ENCODE measurements at places on chromosomes 11 and 22.

GRCh38 chr11:40161854-40162410, 1297.5 kb downstream of the LRRC4C start:
- DNase-seq, result no peak

DNA sequence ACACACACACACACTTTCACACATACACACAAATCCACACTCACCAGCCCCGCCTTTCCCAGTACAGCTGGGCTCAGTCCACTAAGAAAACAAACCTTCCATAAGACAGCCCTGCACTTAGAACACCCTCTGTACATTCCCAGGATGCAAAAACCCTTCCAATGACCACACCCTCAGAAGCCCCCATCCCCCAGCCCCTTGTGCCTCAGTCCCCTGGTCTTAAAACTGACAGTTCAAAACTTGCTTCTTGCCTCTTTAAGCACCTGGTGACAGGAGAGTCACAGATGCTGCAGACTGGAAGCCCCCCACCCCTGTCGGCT, 23.0 kb downstream of the APLNR start:
- DNase-seq, result no peak

GRCh38 chr22:29388759-29389090, 355 bp upstream of the AP1B1 start:
- no peak for DNase-seq

- DNase-seq, result no peak
Measured at GRCh38 chr11:119669487-119669886, 59.5 kb downstream of the NECTIN1 start.

DNA sequence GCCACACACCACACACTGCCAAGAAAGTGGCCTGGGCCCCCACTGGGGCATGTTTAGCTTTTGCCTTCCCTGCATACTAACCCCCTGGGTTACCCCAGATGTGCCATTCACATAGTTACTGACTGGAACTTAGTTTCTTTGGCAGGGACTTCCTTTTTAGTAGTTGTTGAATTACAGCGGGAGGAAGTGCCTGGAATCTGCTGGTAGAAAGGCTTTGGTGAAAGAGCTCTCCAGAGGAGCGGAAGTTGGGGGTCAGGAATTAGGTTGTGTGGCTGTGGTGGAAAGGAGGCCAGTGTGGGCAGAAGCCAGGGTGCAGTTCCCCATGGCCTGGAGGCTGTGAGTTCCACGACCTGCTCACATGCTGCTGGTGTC, 69.0 kb downstream of the MED15 start:
- DNase-seq, result no peak

DNA sequence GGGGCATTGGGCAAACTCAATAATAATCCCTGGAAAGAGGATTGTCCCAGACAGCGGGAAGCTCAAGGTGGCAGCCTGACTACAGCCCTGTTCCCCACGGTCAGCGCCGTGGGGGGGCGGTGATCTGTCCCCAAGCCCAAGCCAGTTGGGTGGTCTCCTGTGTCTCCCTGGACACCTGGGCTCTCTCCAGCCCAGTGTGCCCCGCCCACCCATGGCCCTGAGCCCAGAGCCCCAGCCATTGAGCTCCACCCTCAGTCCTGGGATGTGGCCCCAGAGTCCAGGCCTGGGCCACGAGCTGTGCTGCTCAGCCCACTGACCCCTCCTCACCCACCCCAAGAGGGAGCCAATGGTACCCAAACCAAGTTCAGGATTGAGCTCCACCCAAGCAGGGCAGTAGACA, 27.9 kb upstream of the PDE2A start:
- DNase-seq, result no peak

DNA sequence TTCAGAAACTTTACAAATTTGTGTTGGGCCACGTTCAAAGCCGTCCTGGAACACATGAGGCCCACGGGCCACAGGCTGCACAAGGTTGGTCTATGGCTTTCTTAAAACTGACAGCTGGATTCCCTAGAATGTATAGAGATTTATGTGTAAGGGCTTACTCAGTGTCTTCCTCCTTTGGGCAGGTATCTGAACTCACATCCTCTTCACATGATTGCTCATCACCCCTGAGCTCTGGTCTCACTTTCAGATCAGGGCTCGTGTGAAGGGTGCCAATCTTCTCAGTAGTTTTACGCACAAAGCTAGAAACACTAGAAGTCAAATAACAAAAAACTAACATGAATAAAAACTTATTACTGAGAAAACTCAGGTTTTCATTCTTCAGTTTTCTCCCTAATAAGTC, 27.1 kb downstream of the HPS5 start:
- DNase-seq, result no peak

DNA sequence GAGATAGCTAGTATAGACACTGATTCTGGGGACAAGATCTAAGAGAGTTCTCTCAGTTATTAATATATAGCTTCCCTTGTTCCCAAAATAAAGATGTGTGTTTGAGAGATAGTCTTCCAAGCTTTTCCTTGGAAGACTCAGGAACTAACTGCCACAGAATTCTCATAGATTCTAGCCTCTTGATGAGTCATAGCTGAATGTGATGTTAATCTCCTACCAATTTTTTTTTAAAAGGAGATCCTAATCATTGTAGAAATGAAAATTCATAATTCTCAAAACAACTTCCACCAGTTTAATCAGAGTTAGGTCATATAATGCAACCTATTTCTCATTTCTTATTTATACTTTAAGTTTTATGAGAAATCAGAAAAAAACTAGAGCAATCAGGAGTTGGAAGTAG, 148.8 kb downstream of the JRKL start:
- DNase-seq, result no peak

- DNase-seq, result no peak
Measured at GRCh38 chr22:17110791-17111550, 10.2 kb downstream of the TMEM121B start.

GRCh38 chr11:70399681-70400112, 1.4 kb downstream of the CTTN start:
- DNase-seq, result no peak

GRCh38 chr11:73239571-73240189, 21.6 kb downstream of the P2RY2 start:
- DNase-seq, result no peak

Measured in NCI-H1105 (cell line).